ENCODE measurements at places on chromosomes 7 and 10.

- peak; percentile 13 for DNase-seq
These were observed 162.2 kb downstream of the LRRTM3 start for GRCh38 chr10:67088036-67088435.

GRCh38 chr10:112985690-112986543 is 35.9 kb downstream of the TCF7L2 start:
- DNase-seq, result no peak

DNA sequence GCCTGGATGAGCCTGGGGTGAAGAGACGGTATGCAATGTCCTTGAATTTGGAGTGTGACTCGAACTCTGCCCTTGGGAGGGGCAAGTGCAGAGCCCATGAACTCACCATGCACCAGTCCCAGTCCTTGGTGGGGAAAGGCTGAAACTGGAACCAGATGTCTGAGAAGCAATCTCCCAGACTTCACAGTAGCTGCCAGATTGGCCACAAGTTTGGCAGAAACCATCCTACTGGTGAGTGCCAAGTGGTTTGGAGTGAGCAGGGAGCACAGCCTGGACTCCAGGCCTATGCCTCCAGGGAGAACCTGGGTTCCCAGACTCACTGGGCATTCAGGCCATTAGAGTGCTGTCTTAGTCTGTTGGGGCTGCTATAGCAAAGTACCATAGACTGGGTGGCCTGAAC is 99.6 kb upstream of the LYZL1 start:
- DNase-seq, result peak; percentile 27

- no peak for DNase-seq
These were observed 37.2 kb upstream of the CDH23 start for GRCh38 chr10:71359364-71360046.

DNA sequence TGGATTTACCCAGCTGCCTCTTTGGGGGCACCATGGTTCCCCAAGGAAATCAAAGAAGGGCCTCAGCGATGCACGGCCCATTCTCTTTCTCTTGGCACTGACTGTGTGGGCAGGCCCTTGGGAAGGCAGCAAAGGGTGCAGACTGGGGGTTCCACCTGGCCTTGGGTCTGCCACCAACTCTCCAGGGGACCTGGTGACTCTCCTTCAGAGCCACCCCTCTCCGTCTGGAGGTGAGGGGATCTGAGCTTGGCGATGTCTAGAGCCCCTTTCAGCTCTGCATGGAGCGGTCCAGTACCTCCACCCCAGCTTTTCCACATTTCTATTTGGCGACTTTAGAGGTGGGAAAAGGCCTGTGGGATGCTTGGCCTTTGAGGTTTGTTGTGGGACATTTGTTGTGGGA is 69.1 kb downstream of the C10orf120 start:
- DNase-seq, result no peak

DNA sequence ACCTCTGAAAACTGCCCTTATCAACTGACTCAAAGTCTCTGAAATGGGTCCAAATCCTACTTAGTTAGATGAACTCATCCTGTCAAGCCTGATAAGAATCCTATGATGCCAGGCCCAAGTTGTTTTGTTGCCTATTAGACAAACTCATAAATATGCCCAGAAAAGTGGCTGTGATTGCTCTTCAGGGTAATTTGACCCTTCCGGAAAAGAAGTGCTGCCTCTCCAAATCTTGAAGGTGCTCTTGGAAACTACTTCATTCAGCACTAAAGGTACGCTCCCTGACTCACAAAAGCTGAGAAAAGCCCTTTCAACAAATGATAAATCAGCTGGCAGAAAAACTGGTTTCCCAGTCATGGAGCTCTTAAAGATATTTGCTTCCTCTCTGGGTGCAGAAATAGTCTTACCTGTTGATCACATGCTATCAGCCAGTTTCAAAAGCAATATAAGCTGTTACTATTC is 6.7 kb downstream of the IFIT5 start:
- DNase-seq, result no peak

- DNase-seq, result peak; percentile 72
These were observed 4.4 kb upstream of the PDLIM1 start for GRCh38 chr10:95295031-95295755.

DNA sequence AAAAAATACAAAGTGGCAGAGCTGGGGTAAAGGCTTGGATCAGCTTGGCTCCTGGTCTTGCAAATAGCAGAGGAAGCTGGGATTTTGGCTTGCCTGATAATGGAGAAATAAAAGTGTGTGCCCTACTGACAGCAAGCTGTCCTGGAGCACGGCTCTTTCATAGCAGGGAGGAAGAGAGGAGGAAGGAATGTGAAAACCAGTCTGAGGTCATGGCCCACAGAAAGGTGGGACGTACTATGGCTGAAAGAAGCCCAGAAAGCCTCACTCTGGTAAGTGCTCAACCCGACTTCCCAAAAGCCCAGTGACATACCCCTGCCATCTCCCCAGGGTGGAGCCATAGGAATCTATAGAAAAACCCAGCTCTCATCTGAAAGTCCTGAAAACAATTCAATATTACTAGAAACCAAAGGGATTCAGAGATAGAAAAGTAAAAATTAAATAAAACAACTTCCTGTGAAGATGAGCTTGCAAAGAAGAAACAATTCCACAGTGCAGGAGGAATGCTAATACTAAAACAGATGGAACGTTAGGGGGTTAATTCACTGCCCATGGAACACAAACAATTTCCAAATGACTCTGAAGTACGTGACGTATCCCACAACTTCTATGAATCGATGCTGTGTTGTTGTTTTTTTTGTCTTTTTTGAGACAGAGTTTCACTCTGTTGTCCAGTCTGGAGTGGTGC is 246.7 kb upstream of the PTN start:
- no peak for DNase-seq

DNA sequence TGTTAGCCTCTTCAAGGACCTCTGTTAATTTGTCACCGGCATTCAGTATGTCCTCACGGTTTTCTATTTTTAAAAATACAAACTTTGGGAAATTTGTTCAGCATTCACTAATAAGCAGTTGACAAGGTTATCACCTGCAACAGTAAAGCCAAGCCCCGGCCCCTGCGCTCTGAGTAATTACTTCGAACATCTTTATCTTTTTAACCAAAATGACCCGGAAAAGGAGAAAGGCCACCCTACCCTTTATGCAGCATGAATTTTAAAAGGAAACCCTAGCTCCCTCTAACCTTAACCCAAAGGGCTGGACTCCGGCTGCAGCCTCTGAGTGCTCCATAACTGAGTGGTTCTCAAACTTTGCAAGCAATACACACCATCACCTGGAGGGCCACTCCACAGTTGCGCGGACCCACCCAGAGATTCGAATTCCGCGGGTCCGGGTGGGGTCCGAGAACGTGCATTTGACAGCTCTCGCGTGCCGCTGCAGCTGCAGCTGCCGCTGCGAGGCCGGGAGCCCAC is 940 bp downstream of the NSMCE4A start:
- no peak for DNase-seq

DNA sequence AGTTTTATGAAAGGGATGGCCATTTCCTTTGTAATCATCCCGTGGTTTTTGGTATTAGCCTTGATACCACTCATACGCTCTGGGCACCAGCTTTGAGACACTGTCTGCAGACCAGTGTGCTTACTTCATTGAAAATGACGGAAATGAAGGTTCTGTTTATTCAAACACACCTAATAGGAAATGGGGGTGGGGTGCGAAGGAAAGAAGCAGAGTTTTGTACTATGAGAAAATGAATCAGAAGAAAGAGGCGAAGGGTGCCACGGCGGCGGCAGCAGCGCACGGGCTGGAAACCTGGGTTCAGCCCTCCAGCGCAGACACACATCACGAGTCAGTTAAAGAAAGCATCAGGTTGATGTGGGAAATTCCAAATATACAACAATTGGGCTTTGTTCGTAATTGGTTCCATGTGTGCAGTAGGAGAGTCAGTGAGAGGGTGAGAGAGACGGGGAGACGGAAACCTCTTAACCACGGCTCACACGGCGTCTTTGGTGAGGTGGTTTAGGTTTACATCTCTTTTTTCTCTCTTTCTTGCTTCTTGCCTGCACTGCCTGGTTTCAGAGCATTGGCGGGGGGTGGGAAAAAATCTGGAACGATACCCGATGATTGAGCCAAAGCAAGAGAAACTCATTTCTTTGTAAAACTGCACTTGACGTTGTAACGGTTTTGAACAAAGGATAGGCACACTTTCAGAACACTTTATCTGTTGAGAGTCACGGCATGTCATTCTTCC is 321.2 kb downstream of the FRMD4A start:
- no peak for DNase-seq

DNA sequence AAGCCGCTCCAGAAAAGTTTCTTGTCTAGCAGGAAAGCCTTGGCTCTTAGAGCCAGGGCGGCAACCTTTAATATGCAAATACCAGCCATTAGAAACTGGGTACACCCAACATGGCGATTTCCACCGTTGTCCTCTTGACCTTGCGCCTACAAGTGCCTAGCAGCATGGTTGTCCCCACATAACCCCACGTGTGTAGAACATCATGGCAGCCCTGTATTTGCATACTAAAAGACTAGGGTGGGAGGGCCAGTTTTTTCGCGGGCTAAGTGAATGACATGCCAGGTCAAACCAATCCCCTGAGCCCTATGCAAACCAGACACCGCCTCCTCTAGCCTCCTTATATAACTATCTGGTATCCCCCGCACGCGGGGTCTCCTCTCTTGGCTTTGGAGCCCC is 58.4 kb upstream of the FZD8 start:
- no peak for DNase-seq

GRCh38 chr7:85407391-85407790 is 220.5 kb upstream of the SEMA3D start:
- DNase-seq, result no peak

GRCh38 chr10:119613741-119614140 is 17.0 kb upstream of the TIAL1 start:
- DNase-seq, result no peak

DNA sequence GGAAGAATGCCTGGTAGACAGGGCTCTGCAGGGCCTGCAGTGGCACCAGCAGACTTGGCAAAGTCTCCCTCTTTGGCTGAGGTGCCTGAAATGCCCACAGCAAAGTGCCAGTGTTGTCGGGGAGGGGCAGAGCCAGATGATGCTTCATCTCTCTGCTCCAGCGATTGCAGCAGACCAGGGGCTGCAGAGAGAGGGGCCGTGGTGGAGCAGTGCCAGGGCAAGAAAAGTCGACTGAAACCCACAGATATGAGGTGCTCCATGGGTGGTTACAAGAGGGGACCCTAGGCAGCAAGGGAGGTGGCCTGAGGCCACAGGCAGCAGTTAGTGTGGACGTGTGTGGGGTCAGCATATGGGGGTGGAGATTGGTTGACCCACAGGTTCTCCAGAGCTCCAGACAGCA is 123.5 kb upstream of the SHH start:
- no peak for DNase-seq

DNA sequence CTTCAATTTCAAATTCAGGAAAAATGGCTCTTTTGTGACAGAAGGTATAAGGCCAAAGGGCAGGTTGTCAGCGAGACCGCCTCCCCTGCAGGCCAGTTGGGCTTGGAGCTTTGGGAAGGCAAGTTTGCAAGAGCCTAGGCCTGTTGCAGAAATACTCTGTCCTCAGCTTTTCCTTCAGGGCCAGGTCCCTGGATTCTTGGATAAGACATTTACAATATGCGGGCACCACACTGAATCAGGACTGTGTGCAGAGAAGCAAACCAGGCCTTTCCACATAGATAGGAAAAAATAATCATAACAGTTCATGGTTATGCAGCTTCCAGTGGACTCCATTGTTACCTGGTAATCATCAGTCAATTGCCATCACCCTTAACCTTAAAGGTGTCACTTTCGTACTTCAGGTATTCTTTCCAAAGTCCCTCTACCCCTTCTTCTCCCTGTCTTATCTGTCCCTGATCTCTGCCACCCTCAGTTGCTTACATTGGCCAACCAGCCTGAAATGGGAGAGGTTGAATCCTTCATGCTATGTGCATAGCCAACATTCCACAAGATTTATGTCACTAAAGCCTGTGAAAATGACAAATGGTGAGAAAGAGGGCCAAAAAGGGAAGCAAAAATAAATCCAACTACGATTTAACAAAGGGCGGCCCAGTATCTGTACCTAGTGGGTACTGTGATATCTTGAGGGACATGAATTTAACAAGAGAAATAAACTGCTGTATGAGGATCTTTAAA is 304.5 kb upstream of the NFE2L3 start:
- DNase-seq, result no peak

All from heart left ventricle (tissue), 16 donors.